ENCODE measurements at places on chromosomes 6 and 20.

- DNase-seq, result no peak
These were observed 118.5 kb upstream of the PHACTR3 start for GRCh38 chr20:59485576-59486454.

DNA sequence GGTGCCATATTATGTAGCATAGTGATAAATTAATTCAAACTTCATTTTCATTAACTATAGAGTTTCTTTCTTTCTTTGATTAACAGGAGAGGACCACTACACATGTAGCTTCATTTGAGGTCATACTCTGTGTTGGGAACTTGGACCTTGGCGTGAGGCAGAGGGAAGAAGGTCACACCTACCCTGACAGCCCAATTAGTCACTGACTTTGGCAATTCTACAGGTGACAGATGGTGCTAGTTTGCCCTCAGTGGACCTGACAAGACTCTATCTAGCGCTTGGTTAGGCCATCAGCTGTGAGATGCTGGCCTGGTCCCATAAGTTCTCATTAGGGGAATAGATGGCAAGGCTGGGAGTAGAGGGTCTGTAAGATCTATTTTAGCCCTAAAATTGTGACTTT is 14.2 kb downstream of the SLX4IP start:
- DNase-seq, result no peak

GRCh38 chr6:129368970-129369369 is 341.0 kb downstream of the ARHGAP18 start:
- no peak for DNase-seq

- DNase-seq, result no peak
These were observed 214.3 kb downstream of the ZMYND8 start for GRCh38 chr20:47141941-47142773.

GRCh38 chr20:63977739-63978276 is 1.6 kb downstream of the SAMD10 start:
- DNase-seq, result no peak

DNA sequence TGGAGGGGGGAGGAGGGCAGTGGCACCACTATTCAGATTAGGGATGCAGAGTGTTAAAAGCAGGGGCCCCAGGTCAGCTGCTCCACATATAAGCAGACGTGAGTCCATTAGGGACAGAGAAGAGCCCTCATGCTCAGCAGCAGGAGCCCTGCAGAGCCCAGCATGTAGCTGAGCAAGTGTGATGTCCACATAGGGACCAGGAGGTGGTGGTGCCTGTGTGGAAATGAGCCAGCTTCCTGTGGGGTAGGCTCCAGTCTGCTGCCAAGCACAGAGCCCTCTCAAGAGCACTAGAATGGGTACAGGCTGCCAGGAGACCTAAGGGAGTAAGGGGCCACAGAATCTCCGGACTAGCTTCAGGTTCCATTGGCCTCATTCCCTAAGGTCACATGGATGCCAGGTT is 57.9 kb upstream of the MLN start:
- DNase-seq, result no peak

- DNase-seq, result no peak
These were observed 93.0 kb downstream of the BACH2 start for GRCh38 chr6:90203672-90204071.

DNA sequence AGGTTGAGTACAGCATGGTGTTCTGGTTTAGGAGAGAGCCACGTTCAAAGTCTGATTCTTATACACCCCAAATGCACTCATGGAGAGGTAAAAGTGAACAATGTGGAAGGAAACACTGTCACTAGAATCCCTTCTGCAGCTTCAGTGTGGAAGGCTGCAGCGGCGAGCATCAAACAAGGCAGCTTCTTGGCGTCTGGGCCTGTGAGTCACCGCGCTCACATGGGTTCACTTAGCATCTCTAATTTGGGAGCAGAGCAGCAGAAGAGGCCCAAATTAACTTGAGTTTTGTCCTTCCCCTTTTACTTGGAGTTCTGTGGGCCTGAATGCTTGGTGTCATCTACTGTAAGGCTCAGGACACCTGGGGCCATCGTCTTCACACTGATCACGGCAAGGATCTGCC is 10.9 kb upstream of the E2F1 start:
- no peak for DNase-seq

DNA sequence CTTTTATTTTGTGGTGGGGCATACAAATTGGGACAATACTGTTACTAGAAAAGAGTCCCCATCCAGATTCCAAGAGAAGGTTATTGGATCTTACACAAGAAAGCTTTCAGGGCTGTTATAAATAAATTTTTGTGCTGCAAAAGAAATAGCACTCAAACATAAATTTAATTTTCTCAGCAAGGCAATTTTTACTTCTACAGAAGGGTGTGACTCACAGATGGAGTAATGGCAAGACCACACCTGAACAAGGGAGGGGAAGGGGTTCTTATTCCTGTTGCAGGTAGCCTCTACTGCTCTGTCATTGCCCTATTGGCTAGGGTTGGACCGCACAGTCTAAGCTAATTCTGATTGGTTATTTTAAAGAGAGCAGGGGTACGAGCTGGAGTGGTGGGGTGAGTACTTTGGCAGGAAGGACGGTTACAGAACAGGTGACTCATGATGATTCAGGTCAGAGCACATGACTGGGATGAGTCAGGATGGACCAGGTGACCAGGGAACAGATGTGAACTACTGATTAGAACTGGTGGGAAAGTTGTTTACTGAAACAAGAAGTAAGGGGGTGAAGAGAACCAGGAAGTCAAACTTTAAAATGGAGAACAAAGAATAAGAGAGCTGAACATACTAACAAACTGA is 41.1 kb downstream of the CNR1 start:
- no peak for DNase-seq

- no peak for DNase-seq
These were observed 34.9 kb upstream of the TINAG start for GRCh38 chr6:54273214-54273820.

GRCh38 chr20:55561259-55561658 is 444.1 kb downstream of the CBLN4 start:
- no peak for DNase-seq

DNA sequence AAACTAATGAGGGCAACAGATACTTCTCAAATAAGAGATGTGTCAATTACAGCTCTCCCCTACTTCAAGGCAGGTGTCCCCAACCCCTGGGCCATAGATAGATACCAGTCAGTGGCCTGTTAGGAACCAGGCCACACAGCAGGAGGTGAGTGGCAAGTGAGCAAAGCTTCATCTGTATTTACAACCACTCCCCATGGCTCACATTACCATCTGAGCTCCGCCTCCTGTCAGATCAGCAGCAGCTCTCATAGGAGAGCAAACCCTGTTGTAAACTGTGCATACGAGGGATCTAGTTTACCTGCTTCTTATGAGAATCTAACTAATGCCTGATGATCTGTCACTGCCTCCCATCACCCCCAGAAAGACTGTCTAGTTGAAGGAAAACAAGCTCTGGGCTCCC is 422.1 kb downstream of the GJA1 start:
- DNase-seq, result no peak

- DNase-seq, result no peak
These were observed 38.1 kb downstream of the HTR1B start for GRCh38 chr6:77425216-77425615.

DNA sequence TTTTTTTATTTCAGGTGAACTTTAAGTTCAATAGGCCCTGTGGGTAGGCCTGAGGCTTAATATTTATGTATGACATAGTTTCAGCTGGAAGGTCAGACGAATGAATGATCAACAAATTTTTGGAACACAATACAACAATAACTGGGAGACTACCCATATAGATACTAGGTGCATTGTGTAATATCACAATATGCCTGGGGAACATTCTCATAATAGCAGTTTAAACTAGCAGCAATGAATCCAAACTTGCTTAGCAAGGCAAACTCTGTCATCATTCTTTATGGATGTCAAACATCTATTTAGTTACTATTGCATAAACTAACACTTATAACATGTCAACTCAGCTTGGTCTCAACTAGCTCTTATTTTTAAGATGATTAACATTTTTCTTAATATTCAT is 49.3 kb downstream of the ELOVL4 start:
- DNase-seq, result no peak

DNA sequence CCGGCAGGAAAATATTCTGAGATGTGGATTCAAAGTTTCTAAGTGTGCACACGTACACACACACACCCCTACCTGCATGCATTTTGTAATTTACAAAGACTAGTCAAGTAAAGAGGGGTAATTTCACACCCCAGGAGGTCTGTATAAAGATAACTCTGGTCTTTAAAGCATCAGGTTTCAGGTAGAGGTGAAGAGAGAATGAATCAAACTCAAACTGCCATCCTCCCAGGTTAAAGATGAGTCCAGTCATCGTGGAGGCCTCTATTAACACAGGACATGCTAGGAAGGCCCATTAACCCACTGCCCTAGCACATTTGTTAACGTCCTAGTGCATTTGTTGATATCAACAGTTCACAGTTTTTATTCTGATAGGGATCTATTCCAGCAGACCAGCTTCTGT is 3.5 kb upstream of the HLA-DRA start:
- DNase-seq, result no peak
